H7 (cell line): ENCODE measurements at places on chromosomes 2 and 18. TPM values are rescaled to one million over a fixed set of nuclear protein-coding genes. Genes with fewer than 3 reads are reported as not detected.

- DNase-seq, result no peak
Observed at GRCh38 chr18:62745089-62745751, 29.9 kb downstream of the PHLPP1 start.

Gene DYSF
- 7.4 and 9.5 TPM in 2 replicates for total RNA-seq

DNA sequence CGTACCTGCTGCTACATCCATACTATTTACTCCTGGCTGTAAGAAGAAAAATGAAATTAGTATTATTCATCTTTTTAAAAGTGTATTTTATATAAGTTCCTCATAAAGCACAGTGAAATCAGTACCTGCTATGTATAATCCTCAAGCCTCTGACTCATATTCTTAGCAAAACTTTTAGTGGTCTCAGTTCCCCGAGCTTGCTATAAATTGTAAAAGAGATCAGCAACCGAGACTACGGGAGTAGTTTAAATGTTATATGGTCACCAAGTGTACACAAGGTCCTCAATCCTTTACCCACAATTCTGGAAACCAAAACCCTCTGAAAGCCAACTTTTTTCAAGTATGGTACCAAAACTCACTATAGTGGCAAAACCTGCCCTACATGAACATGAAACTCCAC, 24.2 kb downstream of the PRPF40A start:
- no peak for DNase-seq

DNA sequence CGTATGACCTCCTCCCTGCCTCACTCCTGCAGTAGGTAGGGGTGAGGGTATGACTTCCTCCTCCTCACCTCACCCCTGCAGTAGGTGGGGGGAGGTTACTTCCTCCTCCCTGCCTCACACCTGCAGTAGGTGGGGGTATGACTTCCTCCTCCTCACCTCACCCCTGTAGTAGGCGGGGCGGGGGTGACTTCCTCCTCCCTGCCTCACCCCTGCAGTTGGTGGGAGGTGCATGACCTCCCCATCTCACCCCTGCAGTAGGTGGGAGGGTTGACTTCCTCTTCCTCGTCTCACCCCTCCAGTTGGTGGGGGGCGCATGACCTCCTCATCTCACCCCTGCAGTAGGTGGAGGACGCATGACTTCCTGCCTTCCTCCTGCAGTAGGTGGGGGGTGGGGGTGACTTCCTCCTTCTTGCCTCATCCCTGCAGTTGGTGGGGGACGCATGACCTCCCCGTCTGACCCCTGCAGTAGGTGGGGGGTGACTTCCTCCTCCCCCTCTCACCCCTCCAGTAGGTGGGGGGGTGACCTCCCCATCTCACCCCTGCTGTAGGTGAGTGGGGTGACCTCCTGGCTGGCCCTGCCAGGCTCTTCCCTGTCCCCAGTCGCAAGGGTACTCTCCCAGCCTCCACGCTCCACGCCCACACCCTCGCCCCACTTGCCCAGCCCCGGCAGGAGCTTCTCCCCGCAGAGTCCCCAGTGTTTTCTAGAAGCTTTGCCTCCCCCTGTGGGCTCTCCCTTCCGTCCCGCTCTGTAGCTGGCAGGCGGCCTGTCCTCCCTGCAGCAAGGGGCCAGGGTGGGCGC, 39.3 kb downstream of the TSHZ1 start:
- no peak for DNase-seq

GRCh38 chr2:111184725-111185310, 64.1 kb downstream of the BCL2L11 start:
- DNase-seq, result no peak

- no peak for DNase-seq
Observed at GRCh38 chr18:72843743-72844142, 24.0 kb downstream of the NETO1 start.

- DNase-seq, result no peak
Observed at GRCh38 chr18:66722671-66723070, 118.8 kb upstream of the CDH19 start.

Gene LRP1B
- total RNA-seq, result 0.17 and 0.26 TPM in 2 replicates

Gene PSMA8
- not detected in 2 replicates for total RNA-seq

DNA sequence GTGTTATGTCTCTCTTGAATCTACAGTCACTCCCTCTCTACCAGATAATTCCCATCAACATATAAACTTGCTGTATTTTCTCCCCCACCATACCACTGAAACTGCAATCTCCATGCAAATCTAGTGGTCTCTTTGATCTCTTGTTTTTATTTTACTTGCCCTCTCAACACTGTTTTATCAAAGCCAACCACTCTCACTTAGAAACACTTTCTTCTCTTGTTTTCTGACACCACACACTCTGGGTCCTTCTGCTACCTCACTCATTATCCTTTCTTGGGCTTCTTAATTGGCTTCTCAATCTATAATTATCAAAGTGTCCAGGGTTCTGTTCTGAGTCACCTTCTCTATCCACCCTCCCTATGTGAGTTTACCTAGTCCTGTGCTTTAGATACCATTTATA, 2.0 kb upstream of the MCFD2 start:
- no peak for DNase-seq

Gene FKBP7
- 5.2 and 9.8 TPM in 2 replicates for total RNA-seq

Gene GPR45
- 0.15 TPM in 1 of 2 replicates, not detected in the other for total RNA-seq

DNA sequence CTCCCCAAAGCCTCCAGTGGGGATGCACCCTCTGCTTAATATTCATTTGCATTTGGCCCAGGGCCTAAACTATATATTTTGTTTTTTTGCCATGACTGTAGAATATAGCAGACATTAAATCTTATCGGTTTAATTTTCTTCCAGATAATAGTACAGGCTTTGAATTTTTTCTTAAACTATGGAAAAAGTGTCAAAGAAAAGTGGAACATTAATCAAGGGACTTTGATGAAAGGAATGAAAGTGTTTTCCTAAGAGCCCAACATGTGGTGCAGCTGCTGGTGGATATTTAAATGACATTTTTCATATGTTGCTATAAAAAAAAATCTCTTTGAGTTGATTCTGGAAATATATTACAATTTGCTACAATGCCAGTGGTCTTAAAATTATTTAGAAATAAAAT, 346.8 kb downstream of the CYP26B1 start:
- DNase-seq, result no peak

Gene USP34
- 48.6 and 66.6 TPM in 2 replicates for total RNA-seq

- peak; percentile 18 for DNase-seq
Observed at GRCh38 chr2:8679827-8680731, 1.8 kb upstream of the ID2 start.

- no peak for DNase-seq
Observed at GRCh38 chr2:67670747-67671183, 273.6 kb downstream of the ETAA1 start.

DNA sequence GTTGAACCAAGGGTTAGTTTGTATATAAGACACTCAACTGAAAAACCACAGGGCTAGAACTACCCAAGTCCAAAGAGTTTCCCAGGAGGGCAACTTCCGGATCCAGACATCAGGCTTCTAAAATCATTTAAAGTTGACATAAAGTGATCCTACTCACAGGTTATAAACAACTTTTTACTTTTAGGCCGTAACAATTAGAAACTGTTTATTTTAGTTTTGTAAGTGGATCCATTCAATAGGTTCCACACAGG, 454.6 kb downstream of the MEIS1 start:
- no peak for DNase-seq

DNA sequence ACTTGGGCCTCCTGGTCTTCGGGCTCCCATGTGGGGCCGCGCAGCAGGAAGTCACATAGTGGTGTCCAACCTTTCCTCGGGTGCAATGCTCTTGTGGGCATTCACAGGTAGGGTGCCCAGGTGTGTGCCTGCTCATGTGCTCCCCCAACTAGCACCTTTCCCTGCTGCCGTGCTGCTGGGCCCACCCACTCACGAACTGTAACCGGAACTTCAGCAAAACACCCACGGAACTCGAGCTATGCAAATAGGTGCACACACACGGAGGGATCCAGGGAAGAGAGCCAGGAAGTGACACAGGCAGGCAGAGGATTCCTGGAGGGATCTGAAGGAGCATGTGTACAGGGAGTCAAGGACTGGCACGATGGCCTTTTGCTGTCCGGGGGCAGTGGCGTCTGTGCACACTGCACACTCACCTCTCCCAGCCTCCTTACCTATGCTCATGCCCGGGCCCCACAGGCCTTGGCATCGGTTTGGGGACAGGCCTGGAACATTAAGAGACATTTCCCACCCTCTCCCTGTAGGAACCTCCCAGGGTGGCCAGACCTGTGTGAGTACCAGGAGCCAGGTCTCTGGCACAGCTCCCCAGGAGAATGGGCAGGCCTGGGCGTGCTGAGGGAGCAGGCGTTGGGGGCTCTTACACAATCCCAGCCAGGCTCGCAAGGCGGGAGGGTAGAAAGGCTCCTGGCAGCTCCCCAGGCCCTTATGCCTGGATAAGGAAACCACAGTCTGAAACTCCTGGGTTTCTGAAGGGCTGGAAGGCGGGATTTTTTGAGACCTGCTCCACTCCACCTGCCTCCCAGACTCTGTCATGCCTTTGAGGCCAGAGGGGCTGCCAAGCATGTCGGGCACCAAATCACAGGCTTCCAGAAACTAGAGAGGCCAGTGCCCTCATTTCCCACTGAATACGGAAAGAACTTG, 6.6 kb upstream of the PTMA start:
- peak; percentile 57 for DNase-seq

DNA sequence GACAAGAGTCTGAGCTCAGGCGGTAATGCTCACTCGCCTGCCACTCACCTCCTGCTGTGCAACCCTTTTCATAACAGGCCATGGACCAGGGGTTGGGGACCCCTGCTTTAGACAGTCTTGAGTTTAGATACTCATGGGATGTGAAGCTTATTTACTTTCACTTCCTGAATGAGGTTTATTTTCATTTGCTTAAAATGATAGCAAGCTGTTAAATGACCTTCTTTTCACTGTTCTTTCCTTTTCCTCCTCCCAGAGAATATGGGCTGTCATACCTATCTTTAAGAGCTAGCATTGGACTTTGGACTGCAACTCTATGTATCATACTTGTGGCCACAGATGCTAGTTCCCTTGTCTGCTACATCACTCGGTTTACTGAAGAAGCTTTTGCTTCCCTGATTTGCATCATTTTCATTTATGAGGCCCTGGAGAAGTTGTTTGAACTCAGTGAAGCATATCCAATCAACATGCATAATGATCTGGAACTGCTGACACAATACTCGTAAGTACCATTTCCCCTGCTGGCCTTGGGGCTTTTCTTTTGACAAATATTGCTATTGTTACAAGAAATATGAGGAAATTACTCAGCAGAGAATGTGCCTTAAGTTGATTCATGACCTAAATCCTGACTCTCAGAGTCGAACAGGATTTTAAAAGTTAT, 168.5 kb downstream of the DPP4 start:
- DNase-seq, result no peak

DNA sequence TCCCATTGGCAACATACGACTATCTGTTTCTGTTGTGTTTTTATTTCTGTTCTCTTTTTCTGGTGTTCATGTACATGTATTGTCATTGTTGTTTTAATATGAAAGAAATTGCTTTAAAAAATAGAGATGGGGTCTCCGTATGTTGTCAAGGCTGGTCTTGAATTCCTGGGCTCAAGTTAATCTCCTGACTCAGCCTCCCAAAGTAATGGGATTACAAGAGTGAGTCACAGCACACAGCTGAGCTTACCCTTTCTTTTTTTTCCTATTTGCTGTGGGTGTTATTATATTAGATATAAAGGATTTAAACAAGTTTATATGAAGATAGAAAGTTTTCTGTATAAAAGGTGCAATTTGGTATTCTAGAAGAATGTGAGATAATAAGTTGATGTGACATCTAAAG, 554.6 kb downstream of the DSC3 start:
- DNase-seq, result no peak

DNA sequence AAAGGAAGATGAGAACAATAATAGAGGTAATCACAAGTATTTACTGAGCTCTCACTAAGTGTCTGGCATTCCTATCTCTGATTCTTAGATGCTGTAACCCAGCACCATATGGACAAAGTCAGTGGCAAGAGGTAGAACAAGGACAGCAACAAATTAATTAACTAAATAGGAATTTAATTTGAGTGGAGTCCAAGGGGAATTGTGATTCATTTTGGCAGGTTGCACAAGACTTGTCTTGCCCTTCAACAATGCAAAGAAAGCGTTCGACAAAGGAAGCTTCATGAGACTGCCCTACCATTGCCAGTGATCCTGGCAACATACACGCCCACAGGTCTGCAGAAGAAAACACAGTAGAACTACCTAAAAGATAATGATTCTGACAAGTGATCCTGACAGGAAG, 221.6 kb downstream of the RBM43 start:
- no peak for DNase-seq

Gene ALK
- total RNA-seq, result 0.15 and 0.21 TPM in 2 replicates

DNA sequence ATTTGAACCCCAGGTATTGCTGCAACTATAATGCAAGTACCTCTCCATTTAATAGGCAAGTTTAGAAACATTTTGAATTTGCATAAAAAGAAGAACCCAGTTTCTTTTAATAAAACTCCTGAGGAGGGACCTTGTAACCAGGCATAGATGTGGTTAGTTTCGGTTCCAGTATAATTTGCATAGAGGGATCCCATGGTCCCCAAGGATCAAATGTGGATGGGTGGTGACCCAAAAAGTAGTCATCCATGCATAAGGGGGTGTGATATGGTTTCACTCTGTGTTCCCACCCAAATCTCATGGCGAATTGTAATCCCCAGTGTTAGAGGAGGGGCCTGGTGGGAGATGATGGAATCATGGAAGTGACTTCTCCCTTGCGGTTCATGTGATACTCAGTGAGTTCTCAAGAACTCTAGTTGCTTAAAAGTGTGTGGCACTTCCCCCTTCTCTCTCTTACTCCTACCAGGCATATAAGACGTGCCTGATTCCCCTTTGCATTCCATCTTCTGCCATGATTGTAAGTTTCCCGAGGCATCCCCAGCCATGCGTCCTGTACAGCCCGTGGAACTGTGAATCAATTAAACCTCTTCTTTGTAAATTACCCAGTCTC, 40.2 kb upstream of the SKA1 start:
- DNase-seq, result no peak

Gene TNFRSF11A
- total RNA-seq, result 1.2 and 2.8 TPM in 2 replicates

DNA sequence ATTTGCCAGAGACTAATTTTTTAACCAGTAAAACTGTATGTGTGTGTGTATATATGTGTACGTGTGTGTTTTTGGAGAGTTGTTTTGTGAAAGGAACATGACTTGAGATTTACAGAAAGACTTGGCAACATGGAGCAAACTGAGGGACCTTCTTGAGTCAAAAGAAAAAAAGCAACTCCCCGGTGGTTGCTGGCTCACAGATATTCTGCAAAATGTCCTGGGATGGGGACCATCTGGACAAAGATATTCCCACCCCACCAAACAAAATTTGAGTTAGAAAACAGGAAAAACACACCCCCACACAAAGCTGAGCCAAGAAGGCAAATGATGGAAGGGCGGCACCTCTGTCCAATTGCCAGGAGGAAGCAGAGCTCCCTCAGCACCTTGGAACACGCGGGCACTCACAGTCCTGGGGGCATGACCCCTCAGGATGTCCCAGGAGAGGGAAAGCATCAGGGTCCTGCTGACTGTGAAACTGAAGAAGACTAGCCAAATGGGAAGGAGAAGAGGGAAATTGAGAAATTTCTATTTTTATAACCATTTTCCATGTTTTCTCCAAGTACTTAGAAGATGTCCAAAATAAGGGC, 290.2 kb upstream of the ACVR2A start:
- no peak for DNase-seq

GRCh38 chr2:191629976-191630712, 47.8 kb upstream of the NABP1 start:
- no peak for DNase-seq

DNA sequence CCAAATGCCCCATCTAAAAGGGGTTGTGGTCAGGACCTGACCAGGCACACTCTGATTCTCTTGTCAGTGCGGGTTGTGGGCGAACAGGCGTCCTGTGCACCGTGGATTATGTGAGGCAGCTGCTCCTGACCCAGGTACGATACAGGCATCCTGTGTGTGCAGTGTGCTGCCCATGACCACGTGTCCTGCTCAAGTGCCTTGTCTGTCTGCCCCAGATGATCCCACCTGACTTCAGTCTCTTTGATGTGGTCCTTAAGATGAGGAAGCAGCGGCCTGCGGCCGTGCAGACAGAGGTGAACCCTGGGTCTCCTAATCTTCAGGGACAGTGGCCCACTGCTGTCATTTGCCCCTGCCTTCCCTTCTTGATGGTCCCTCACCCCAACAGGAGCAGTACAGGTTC, 14.6 kb downstream of the PTPN18 start:
- no peak for DNase-seq
